Stimulated activated CD8-positive, alpha-beta memory T cell treated with anti-CD3 and anti-CD28 coated beads, Interleukin-2, amount 100 ng/mL, for 48 hours (primary cell): ENCODE measurements at places on chromosomes 16 and 17.
A peak's percentile ranks its signal among the peaks of the same experiment; 100 is the strongest.

- DNase-seq, result no peak
Observed at GRCh38 chr17:14922411-14922810, 342.7 kb downstream of the PMP22 start.

- no peak for DNase-seq
Observed at GRCh38 chr17:34673995-34674890, 94.9 kb downstream of the TMEM132E start.

GRCh38 chr16:9279291-9280068 is 188.0 kb downstream of the HAPSTR1 start:
- no peak for DNase-seq

DNA sequence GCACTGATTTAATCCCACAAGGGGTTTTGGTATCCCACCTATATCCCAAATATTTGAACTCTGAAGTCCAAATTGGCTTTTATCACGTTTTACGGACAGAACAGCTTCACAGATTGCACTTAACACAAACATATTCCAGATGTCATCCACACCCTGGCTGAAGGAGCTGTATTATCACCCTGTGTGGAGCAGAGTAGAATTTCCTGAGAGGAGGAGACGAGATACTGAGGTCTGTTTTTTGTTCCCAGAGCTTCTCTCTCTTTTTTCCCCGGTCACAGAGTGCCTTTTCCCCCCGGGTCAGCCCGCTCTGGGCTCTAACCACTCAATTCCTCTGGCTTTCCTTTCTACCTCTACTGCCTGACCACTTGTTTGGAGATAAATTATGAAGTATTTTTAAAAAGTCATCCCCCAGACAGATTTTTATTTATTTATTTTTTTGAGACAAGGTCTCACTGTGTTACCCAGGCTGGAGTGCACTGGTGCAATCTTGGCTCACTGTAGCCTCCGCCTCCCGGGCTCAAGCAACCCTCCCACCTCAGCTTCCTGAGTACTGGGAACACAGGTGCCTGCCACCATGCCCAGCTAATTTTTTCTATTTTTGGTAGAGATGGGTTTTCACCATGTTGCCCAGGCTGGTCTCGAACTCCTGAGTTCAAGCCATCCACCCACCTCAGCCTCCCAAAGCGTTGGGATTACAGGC is 30.7 kb downstream of the DNAH2 start:
- DNase-seq, result no peak

DNA sequence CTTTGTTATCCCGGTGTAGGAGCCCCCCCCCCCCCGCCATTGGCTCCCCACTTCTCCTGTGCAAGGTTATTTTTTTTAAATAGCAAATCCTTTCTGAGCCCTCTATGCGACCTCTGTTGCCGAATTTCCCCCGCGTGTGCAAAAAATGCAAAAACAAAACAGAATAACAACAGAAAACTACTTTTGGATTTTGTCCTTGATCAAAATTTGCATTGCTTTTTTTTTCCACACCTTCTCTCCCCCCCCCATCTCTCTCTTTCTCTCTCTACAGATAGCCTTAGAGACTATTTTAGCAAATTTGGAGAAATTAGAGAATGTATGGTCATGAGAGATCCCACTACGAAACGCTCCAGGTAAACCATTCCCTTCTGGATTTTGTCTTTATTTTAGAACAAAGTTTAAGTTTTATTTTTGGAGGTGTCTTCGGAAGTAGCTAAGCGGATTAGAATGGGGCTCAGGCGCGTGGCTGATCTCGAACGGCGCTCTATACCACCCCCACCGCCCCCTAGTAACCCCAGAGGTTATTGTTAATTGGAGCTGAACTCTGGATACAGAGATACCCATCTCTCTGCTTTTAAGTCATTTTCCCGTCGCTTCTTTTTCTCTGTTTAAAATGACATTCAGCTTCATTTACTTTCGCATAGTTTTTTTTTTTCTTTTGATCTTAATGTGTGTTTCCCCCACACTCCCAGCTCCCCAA is 1.0 kb downstream of the MSI2 start:
- no peak for DNase-seq

GRCh38 chr17:81711814-81712467 is at the start of gene SLC25A10:
Gene SLC25A10 (plus strand): TSS chr17:81712284. CDS start chr17:81712427, 143 bp downstream.
- DNase-seq, result peak; percentile 76

DNA sequence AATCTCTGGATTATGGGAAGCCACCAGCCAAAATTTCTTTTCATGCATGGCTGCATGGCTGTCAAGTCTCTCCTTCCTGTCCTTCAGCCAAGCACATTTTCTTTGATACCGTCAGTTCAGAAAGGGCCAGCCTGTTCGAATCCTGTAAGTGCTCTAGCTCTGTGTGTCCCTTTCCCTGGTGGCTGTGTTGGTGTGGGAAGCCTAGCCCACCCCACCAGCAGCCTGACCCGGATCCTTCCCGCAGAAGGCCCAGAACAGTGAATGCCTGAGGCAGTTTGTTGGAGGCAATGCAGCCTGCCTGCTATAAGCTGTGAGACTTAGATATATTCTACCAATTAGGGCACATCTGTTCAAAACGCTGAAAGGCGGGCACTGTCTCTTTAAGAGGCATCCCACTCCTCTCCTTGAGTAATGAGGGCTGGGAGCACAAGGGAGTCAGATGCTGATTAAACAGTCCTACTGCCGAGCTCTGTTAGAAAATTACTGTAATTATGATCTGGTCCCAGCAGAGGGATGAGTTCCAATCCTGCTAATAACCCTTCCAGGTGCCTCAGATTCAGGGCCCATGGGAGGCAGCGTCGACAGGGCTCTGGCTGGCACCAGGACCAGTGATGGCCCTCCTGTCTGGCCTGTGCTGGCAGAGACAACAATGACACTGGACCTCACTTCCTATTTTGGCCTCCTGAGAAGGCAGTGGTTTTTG is 18.4 kb downstream of the SNX11 start:
- no peak for DNase-seq

- DNase-seq, result no peak
Observed at GRCh38 chr17:2027528-2028233, 2.3 kb upstream of the DPH1 start.

DNA sequence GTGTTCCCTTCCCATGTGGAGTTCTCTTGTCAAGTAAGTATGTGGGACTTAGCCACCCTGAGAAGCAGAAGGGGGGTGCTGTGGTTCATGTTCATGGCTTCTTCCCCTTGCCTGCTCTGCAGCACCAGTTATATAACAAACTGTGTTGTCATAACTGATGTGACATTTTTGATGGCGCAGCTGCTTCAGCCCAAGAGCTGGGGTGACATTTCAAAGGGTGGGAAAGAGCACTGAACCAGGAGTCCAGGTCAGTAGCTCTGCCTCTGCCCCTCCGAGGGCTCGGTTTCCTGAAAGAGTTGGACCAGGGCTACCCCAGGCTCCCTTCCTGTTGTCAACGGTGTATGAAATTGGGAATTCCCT is 7.4 kb downstream of the GNAO1 start:
- no peak for DNase-seq

DNA sequence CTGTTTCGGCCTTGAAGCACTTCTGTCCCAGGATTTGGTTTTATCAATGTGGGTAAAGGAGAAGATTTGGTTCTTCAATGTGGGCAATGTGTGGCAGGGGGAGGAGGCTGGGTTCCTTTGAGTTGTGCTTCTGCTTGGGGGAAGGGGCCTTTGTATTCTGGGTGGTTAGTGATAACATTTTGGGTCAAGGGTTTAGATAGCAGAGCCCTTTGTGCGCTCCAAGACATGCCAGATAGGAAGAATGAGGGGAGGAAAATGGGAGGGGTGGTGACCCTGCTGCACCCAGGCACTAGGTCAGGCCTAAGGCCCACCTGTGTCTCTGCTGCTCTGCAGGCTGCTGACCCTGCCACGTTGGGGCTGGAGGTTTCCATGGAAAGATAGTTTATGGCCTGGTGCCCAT is 40.0 kb upstream of the CDC42EP4 start:
- no peak for DNase-seq

- no peak for DNase-seq
Observed at GRCh38 chr16:88076211-88076931, 125.1 kb downstream of the BANP start.
